Esophagus muscularis mucosa (tissue), 4 donors: ENCODE measurements at places on chromosomes 3 and 15. TPM values are rescaled to one million over a fixed set of nuclear protein-coding genes. Genes with fewer than 3 reads are reported as not detected.

CDHR4 gene
- total RNA-seq: not detected

DNA sequence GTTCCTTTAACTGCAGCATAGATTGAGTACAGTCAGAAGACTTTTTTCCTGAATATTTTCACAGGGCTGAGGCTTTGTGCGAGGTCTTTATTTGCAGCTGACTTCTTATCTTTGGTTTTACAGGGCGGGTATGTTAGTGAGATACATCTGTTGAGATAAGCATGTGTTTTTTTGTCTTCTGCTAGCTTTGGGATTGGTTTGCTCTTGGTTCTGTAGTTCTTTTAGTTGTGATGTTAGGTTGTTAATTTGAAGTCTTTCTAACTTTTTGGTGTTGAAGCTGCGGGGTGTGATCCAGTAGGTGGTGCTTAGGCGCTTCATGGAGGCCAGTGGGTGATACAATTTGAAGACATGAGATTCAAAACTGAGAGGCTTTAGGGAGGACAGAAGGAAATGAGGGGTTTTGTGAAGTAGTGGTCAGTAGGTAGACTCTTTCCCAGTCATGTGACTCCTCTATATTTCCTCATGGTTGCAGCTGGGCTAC lies 67.9 kb upstream of the TNFSF10 start:
- no peak for DNase-seq
- no peak overlapping the region for H3K27ac ChIP-seq
- no peak overlapping the region for H3K4me3 ChIP-seq
- H3K27me3 ChIP-seq: no peaks in the 10 kb centered on the region

DNA sequence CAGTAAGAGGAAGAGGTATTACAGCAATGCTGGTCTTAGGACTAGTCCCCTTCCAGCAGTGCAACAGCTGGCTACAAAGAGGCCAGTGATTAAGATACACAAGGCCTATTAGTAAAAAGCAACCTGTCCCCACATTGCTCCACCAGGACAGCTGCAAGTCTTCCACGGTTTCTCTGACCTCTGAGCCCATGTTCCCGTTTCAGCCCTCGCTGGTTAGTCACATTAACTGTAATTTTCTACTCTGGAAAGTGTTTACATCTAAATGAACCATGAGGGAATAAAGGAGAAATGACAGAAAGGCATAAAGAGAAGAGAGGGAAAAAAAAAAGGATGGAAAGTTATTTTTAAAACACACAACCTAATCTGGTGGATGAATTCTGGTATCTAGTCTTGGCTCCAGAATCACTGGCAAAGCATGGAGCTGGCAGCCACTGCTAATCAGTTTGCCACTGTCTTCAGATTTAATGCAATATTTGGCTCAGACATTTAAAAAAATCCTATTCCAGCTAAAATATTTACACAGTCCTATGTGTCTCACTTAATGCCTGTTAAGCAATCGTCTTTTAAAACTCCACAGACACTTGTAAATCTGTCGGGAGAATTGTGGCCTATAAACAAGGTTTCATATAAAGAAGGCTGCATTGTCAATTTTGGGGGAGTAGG lies 154.9 kb downstream of the GREM1 start:
- no peaks in the 10 kb centered on the region for H3K36me3 ChIP-seq
- peak overlapping the region; percentile 78 for H3K27ac ChIP-seq
- DNase-seq: no peak
- H3K4me1 ChIP-seq: peaks cover 78% of the 10 kb centered on the region

C3orf22 gene
- total RNA-seq: not detected

- no peaks in the 10 kb centered on the region for H3K27me3 ChIP-seq
- no peak overlapping the region for H3K27ac ChIP-seq
- no peak for DNase-seq
Observed at GRCh38 chr15:90259524-90259923, 5.9 kb upstream of the NGRN start.

SLC22A13 gene
- total RNA-seq: 0.29 TPM
